CD4-positive, alpha-beta T cell treated with Interleukin-12 subunit alpha and Interleukin-12 subunit beta, for 1 hour (primary cell): ENCODE measurements at places on chromosomes 11 and 22.
A peak's percentile ranks its signal among the peaks of the same experiment; 100 is the strongest.

DNA sequence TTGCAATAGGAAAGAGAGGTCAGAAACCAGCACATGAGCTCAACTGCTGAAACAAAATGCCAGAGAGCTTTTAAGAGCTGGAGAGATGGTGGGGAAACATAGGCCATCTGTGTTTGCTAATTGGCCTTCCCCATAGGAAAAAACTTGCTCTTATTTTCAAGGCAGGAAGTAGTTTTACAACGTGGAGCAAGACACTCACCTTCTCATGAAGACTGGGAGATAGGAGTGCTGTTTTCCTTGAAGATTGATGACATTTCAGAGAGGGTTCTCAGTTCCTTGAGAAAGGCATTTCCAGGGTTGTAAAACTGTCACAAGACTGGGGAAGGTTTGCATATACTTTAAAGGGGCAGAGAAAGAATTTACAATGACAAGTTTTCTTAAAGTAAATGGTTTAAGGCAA is 586.3 kb upstream of the RAG2 start:
- DNase-seq: no peak

DNA sequence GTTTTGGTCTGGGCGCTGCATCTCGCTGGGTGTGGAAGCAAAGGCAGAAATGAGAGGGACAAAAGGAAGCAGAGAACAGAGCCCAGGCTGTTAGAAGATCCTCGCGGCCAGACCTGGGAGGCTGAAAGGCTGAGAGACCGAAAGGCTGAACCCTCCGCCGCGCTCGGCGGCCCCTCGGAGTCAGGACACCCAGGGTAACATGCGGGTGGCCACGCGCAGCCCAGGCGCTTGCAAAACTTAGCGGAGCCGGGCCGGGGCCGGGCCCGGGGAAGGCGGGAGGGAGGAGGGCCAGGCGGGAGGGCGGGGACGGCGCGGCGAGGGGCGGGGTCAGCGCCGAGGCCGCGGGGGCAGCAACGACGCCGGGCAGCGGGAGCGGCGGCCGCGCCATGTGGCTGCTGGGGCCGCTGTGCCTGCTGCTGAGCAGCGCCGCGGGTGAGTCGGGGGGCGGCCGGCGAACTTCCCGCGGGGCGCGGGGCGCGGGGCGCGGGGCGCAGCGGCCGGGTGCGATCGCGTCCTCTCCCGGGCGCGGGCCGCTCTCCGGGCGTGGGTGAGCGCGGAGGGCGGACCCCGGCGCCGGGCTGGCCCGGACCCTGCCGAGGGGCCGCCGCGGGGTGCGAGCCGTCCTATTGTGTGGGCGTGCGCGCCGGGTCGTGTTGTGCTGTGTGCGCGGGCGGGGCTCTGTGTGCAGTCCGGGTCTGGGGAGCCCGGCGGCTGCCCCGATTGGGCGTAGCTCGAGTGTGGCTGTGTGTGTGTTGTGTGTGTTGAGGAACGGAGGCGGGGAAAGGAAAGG is at the start of gene LDLRAD3:
TSS of gene LDLRAD3 (plus strand) at position 350 of the 790 bp plus-strand sequence. CDS start at position 387, 37 bp downstream.
- peak; percentile 19 for DNase-seq

DNA sequence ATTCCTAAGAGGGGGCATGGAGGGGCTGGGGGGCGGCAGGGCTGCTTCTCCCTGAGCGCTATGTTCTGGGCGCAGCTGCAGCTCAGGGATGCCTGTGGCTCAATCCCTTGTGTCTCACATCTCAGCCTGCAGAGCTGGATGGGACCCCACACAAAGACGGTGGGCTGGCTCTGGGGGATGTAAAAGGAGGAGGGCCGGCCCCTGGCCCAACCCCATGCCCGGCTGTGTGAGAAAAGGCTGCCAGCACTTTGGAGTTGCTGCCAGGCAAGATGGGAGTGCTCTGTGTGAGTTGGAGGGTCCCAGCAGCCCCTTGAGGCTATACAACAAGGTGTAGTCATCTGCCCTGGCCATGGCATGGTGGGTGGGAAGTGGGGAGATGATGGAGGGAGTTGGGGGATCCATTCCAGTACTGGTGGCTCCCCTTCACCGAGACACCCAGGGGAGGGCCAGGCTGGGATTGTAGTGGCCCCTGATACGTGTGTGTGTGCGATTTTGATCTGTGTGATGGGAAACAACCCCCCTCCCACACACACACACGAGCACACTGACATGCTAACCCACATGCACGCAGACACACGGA is 1.3 kb upstream of the TBX10 start:
- DNase-seq: no peak

GRCh38 chr11:92843455-92843854 is 126.0 kb upstream of the MTNR1B start:
- no peak for DNase-seq

- no peak for DNase-seq
Observed at GRCh38 chr11:68065841-68066240, 27.0 kb downstream of the TCIRG1 start.

DNA sequence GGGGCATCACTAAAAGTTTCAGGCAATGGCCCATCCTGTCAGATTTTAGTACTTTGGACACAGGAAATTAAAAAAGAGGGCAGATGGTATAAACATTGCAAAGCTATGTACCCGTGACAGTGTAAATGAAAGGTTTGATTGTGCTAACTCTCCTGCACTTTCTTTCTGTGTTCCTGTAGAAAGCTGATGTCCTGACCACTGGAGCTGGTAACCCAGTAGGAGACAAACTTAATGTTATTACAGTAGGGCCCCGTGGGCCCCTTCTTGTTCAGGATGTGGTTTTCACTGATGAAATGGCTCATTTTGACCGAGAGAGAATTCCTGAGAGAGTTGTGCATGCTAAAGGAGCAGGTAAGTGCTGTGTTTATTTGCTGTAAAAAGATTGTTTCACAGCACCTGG is 10.3 kb downstream of the CAT start:
- no peak for DNase-seq

DNA sequence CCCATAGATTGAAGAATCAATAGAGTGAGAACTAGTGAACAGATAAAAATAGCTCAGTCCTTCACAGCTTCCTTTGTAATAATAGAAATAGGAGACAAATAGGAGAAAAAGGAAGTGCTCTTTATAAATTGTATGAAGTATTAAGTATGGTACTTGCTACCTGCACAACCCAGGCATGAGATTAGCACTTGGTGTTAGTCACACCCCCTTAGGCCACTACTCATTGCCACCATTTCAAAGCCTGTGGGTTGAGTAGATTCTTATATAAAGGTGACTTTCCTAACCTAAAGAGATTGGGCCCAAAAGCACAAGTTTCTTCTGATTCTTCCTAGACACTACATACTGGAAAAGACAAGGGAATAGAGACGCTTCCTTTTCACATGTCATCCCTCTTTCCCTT is 37.7 kb upstream of the ADORA2A start:
- no peak for DNase-seq
